T follicular helper cell (primary cell): ENCODE measurements at places on chromosomes 7 and 10.

- no peak for DNase-seq
Observed at GRCh38 chr10:78960316-78960800, 108.4 kb upstream of the ZMIZ1 start.

DNA sequence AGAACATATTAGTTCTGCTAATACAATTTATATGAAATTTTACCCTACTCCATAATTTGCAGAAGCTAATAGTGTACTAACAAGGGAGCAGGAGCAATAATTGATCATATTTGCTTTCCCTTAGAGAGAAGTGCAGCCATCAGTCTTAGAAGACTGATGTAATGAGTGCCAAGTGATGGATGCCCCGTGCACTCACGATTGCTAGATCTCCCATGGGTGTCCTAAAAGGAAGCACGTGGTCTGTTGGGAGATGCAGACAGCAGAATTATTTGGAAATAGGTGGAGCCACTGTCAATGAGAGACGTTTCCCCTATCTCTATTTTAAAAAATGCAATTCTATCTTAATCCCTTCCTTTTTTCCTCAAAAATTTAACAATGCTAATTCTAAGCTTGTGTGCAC, 772.2 kb upstream of the C7orf33 start:
- DNase-seq, result no peak

- peak; percentile 41 for DNase-seq
Observed at GRCh38 chr7:3065724-3066143, 22.1 kb upstream of the CARD11 start.

DNA sequence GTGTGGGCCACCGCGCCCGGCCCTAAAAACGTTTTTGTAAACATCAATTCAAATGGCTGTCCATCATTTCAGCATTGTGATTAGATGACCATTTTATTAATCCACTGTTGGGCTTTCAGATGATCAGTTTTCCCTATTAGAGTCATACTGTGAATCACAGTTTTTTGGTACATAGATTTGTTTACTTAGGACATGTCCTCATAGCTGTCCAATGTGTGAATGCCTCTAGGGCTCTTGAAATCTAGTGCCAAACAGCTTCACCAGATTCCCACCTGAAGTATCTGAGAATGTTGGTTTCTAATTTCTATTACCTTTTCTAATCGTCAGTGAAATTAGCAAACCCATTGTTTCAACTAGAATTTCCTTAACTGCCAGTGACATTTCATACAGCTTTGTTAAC, 66.8 kb downstream of the UPF2 start:
- DNase-seq, result no peak

GRCh38 chr7:42832667-42833066, 79.2 kb downstream of the C7orf25 start:
- no peak for DNase-seq

GRCh38 chr10:86848747-86849146, 92.3 kb downstream of the BMPR1A start:
- DNase-seq, result no peak

DNA sequence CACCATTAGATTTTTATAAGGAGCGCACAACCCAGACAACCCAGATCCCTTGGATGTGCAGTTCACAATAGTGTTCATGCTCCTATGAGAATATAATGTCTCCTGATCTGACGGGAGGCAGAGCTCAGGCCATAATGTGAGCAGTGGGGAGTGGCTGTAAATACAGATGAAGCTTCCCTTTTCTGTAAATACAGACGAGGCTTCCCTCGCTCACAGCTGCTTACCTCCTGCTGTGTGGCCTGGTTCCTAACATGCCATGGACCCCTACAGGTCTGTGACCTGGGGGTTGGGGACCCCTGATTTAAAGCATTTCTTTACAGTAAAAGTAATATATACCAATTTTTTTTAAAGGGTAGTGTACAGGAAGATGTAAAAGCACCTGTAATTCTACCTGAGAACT, 33.2 kb downstream of the HELLS start:
- DNase-seq, result no peak

- DNase-seq, result no peak
Observed at GRCh38 chr7:11923376-11923930, 91.5 kb upstream of the THSD7A start.

GRCh38 chr7:1847260-1848001, 177.4 kb downstream of the ELFN1 start:
- DNase-seq, result no peak

GRCh38 chr10:61125560-61126170, 181.7 kb upstream of the RHOBTB1 start:
- DNase-seq, result no peak

DNA sequence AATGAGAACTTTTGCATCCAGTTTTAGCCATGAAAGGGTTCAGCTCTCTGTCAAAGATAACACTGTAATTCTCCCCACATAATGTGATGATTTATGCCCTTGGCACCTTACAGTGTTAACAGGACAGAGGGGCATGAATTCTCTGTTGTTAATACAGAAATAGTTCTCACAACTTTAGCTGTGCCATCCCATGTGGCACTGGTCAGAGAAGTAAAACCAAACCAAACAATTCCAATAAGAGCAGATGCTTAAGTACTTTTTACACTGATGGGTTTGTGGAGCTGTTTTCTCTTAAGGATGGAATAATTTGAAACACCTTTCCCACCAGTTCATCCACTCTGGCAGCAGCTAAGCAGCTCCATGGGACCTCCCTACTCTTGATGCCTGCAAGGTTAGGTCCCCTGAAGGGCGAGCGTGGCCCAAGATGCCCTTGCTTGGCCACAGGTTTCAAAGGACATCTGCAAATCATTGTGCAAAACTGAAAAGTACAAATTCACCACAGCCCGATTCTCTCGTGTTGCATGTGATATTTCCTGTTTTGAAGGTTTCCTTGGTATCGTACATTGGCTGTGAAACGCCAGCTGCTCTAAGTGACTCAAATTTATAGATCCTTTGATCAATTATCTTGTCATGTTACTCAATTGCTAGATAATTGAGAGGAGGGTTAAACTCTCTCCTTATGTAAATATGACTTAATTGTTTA, 82.5 kb upstream of the CREB5 start:
- DNase-seq, result no peak

DNA sequence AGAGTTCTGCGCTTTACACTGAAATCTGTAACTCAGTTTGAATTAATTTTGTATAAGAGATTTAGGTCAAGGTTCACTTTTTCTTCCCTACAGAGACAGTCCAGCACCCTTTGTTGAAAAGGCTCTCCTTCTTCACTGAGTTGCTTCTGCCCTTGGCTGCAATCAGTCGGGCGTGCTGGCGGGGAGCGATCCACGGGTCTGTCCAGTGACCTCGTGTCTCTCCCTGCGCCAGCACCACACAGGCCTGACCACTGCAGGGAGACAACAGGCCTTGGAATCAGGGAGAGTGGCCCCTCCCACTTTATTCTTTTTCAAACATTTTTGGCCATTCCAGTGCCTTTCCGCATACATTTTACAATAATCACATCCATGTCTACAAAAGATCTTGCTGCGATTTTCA, 66.9 kb downstream of the AMZ1 start:
- no peak for DNase-seq

DNA sequence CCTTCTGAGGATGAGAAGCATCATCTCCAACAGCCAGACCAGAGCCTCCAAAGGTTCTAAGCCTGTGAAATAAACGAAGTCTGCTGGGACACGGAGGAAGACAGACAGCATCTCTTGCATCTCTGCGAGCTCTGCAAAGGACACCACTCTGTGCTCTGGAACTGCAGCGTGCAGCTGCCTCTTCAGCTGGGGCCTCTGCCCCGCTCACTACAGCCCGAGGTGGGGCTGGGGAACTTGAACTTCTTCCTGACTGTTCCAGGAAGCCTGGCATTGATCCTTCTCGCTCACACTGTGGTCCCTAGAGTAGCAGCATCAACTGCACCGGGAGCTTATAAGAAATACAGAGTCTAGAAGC, 163.3 kb downstream of the USP6NL start:
- DNase-seq, result no peak

- DNase-seq, result no peak
Observed at GRCh38 chr7:141697211-141697871, 4.6 kb downstream of the DENND11 start.

GRCh38 chr7:111232249-111233084, 141.5 kb downstream of the LRRN3 start:
- DNase-seq, result no peak

DNA sequence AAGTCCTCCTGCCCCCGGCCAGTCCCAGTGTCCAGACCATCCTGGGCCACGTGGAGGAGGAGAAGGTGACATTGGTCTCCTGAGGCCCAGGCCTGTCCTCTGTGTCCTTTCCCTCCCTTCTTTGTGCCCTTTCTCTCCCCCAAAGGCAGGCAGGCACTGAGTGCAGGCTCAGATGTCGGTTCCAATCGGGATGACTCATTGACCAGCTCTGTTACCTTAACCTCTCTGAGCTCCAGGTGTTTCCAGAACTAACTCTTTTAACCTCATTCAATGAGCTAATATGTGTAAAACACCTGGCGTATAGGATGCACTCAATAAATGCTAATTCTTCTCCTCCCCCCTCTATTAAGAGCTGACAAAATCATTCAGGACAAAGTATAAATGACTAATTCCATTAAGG, 25.7 kb downstream of the MACROH2A2 start:
- DNase-seq, result no peak

- no peak for DNase-seq
Observed at GRCh38 chr7:112213735-112214134, 7.2 kb downstream of the ZNF277 start.

DNA sequence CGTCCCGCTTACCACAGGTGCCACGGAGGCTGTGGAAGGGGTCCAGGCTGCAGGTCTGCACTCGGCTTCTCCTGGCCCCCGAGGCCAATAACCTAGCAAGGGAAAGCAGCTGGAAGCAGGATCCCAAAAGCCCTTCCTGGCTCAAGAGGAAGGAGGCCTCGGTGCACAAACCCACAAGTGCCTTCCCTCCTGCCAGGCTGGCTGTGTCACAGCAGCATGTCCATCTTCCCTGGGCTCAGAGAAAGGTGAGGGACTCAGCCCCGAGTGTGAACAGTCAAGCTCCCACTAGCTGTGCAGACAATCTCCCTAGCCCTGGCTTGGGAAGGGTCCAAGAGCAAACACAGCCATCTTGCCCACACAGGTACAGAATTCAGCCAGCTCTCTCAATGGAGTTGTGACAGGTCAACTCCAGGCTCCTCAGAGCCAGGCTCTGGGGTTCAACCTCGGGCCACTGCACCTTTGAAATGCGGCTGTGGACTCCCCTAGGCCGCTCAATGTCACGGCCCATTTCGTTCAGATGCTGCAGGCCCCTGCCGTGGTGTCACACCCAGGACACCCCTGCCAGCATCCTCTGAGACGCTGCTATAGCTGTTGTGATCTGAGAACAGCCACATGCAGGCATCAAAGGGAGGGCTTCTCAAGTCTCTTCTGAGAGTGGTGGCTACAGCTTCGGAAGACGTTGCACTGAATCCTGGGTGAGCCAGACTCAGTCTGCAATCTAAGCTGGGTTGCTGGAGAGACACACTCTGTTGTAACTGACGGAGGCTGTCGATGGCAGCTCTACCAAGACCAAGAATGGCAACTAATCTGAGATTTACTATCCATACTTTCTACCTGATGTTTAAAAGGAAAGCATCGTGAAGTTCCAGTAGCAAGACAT, 137.9 kb downstream of the DIP2C start:
- no peak for DNase-seq

DNA sequence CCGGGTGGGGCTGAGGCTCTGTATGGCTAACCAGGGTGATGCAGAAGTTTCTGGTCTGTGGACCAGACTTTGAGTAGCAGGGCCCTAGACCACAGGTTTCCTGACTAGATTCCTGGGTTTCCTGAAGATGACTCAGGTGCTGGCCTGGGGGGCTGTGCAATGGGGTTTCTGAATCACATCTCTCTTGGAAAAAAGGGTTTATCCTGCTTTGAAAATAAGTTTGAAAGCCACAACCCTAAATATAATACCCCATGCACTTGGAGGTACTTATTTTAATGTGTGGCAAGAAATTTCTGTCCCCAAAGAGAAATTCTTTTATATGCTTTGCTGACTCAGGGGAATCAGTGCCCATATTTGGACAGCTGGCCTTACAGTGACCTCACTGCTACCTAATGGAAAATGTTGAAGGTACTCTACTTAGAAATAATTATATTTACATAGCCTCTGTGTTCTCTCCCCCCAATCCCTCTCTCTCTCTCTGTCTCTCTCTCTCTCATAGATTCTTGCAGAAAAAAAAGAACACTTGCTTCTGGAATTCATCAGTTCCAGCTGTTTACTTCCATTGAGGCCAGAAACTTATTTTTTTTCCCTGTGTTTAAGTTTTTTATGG, 184.4 kb upstream of the LYZL2 start:
- no peak for DNase-seq

GRCh38 chr10:95964756-95965155, 57.0 kb downstream of the CC2D2B start:
- no peak for DNase-seq

DNA sequence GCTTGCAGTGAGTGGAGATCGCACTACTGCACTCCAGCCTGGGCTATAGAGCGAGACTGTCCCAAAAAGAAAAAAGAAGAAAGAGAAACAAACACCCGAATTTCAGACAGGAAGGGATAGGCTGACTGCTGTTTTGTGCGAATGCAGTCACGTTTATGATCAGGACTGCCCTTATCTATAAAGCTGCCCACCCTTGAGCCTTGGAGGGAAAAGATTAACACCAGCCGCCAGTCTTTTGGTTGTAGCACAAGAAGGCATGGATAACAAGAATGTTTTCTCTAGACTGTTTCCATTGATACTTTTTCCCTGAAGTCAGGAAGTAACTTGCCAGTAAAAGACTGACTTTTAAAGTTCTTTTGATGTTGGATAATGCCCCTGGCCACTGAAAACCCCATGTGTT, 314.0 kb downstream of the BICC1 start:
- no peak for DNase-seq

- no peak for DNase-seq
Observed at GRCh38 chr10:61918989-61919388, 17.5 kb downstream of the ARID5B start.

DNA sequence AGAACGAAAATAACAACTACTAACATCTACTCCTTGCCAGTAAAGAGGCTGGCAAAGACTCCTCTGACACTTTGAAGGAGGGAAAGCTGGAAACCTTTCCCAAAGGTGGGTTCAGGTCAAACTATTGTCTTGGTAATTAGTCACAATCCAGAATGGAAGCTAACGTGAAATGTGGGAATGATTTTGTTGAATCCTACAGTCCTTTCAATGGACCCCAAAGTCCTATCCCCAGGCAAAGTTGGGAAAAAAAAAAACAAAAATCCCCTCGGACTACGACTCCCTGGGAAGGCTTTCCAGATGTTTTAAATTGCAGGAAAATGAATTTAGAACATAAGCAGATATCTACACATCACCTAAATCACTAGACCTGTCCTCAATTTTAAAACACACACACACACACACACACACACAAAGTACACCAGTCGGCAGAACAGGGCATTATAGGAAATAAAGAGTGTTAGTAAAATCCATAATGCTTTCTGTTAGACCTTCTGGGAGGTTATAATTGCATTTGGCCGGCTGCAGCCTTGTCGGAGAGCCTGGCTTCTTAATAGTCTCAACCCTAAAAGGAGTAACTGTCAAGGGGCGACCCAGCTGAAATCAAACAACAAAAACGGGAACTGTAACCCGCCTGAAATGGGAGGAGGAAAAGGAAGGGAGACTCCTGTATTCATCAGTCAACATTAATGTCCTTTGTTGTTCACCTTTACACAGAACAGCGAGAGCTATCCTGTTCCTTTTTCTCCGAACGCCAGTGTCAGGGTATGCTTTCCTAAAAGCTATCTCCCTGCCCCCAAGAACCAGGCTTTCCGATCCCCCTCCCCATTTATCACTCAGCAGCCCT, 1.5 kb downstream of the DOCK4 start:
- no peak for DNase-seq

GRCh38 chr10:121002586-121003205, 151.5 kb downstream of the WDR11 start:
- no peak for DNase-seq
